ENCODE measurements at places on chromosomes 11 and 22.
A peak's percentile ranks its signal among the peaks of the same experiment; 100 is the strongest.

DNA sequence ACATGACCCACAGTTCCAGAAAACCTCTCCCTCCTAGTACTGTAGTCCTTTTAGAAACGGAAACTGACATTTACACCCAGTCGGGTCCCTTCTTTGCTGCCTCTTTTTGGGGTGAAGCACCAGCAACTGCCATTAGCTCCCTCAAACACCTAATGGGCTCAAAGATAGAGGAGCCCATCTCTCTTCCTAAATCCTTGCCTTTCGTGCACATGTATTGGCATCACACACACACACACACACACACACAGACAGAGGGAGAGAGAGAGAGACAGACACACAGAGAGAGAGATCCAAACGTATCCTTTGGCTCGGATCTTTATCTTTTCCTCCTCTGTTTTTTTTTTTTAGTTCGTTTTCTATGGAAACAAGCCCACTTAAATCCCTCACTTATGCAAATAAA is 716 bp downstream of the GRM5 start:
- no peak for DNase-seq

GRCh38 chr11:2376751-2377451 is at the start of gene CD81:
TSS of gene CD81 (plus strand) at chr11:2377310. CDS start at chr11:2377550, 240 bp downstream.
- DNase-seq = peak; percentile 67

- no peak for DNase-seq
Observed at GRCh38 chr11:33529461-33529860, 171.2 kb downstream of the C11orf91 start.

- no peak for DNase-seq
Observed at GRCh38 chr11:108933630-108934029, 268.8 kb downstream of the DDX10 start.

- DNase-seq = no peak
Observed at GRCh38 chr11:70556884-70557741, 158.8 kb downstream of the CTTN start.

DNA sequence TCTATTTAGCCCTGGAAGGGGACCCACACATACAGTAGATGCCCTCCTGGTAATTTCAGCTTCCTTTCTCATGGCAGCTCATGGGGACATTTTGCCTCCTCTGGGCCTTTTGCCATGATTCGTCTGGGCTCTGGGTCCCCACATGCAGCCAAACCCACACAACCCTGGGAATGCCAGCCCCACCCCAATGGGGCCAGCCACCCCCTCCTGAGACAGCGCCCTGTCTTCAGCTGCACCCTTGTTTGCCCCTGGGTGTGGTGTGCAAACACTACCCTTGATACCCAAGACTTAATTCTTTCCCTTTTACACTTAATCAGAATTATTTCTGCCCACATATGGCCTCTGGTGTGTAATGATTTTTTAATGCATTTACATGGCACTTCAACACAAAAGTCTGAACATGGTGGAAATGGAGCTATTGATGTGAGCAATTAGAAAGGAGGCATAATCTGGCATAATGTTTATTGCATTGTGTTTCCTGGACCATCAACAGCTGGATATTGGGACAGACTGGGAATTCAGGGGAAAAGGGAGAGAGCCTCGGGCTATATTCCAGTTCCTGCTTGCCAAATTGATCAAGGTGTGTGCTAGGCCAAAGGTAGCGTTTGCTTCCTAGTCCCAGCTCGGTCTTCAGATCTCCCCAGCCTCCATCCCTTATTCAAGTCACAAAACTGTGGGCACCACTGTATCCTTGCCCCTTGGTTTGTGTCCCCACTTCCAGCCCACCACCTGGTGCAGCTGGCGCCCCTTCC is 85.0 kb upstream of the ANO1 start:
- DNase-seq = no peak

- DNase-seq = no peak
Observed at GRCh38 chr11:31236143-31236542, 133.4 kb downstream of the DCDC1 start.

DNA sequence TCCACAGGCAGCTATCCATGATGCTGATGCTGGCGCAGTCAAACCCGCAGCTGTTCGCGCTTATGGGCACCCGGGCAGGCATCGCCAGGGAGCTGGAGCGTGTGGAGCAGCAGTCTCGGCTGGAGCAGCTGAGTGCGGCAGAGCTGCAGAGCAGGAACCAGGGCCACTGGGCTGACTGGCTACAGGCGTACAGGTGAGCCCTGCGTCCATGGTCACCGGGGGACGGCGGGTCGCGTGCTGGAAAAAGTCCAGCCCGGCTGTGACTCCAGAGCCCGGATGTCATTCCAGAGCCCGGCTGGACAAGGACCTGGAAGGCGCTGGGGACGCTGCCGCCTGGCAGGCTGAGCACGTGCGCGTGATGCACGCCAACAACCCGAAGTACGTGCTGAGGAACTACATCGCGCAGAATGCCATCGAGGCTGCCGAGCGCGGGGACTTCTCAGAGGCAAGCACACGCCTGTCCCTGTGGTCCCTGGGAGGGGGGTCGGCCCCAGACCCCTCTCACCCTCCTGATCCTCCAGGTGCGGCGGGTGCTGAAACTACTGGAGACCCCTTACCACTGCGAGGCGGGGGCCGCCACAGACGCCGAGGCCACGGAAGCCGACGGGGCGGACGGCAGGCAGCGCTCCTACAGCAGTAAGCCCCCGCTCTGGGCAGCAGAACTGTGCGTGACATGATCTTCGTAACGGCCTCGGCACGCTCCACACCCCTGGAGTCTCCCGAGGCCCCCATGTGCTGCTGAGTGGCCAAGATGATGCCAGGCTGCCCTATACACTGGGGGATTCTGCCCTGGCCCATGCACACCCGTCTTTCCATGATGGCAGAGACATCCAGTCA is 16.1 kb downstream of the SELENOO start:
- DNase-seq = no peak

DNA sequence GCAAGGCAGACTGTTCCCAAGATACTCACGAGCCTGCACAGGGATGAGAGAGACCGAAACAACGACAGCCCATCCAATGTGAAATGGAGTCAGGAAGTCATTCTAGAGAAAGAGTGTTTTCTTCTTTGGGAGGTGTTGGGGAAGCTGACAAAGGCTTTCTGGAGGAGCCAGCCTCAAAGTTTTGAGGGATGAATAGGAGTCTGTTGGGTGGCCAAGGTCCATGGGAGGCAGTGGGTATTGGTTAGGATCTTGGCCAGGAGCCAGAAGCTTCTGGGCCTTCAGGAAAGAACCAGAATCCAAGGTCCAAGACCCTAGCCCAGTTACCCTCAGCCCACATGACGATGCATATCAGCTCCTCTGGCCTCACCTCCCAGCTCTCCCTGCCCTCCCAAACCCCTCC is 59.9 kb upstream of the SHISAL1 start:
- DNase-seq = no peak

DNA sequence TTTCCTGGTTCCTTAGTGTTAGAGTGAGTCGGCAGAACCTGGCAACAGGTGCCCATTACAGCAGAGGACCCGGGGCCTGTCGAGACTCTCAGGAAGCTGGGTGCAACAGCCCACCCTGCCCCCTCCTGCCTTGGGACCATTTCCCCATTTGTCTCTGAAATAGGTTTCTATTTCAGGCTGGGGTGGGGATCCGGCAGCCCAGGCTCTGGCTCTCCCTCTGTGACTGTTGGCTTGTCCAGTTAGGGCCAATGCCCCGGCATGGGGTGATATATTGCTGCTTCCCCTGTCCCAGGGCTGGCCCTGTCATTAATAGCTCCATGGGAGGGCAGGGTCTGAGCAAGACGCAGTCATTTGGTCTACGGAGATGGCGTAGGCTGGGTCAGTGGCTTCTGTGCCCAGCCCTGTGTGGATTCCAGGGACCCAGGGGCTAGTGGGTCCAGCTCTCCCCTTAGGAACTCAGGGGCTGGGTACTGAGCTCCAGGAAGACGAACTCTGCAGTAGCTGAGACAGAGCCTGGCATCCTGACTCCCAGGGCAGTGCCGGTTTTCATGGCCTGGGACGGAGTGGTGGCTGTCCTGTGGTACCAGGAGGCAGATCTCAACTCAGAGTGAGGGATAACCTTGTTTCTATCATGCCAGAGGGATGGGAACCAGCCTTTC is 2.7 kb downstream of the P2RY6 start:
- DNase-seq = no peak
